ENCODE measurements at places on chromosomes 3 and 15. TPM values are rescaled to one million over a fixed set of nuclear protein-coding genes. Genes with fewer than 3 reads are reported as not detected.

- no peak for DNase-seq
Measured at GRCh38 chr3:135141672-135142071, 346.6 kb downstream of the EPHB1 start.

DNA sequence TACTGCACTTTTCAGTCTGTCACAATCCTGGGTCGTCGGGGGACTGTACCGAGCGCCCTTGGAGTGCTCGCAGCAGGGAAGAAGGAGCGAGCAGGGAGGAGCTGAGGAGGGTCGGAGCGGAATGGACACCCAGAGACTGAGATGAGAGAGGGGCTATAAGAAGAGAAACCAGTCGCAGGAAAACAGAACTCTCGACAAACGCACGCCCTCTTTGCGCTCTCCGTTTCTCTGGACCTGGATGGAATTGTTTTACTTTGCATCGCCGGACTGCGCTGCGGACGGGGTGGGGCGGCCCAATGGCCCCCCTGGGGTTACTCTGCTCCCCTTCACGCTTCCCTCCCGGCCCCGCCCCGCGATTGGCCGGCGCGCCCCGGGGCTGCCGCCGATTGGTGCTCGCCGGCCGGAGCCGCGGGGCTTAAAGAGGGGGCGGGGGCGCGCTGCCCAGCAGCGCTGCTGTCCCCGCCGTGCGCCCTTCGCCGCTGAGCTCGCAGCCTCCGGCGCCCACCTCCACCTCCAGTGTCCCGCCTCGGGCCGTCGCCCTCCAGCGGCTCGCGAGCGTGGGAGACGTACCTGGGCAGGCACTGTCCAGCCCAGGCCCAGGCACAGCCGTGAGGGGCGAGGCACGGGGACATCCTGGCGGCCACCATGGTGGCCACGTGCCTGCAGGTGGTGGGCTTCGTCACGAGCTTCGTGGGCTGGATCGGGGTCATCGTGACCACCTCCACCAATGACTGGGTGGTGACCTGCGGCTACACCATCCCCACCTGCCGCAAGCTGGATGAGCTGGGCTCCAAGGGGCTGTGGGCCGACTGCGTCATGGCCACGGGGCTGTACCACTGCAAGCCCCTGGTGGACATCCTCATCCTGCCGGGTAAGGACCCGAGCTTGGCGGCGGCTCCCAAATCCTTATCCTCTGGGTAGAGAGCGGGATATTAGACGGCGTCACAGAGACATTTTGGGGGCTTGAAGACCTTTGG is at the start of gene CLDN11:
CLDN11 (plus strand) TSS at position 447 of the 977 bp plus-strand sequence; CDS start at position 646, 199 bp downstream.
- DNase-seq: no peak

DNA sequence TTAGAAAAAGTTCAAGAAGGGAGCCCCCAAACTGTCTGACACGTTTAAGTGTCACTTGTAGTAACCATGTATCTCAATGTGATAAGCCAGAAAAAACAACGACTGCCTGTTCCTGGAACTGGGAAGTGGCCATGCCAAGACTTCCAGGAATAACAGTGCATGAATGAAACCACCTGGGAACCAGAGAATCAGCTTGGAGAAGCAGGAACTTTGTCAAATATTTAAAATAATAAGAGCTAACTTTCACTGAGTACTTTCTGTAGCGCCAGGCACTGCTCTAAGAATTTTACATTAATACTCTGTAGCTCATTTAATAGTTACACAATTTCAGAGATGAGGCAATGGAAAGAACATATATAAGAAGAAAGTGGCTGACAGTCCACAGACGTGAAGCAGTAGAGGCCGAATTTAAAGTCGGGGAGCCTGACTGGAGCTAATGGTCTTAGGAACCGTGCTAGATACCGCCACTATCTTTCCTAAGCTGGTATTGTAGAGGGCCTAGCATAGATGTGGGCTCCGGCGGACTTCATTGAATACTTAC is 876 bp downstream of the PLSCR1 start:
- peak; percentile 29 for DNase-seq

DNA sequence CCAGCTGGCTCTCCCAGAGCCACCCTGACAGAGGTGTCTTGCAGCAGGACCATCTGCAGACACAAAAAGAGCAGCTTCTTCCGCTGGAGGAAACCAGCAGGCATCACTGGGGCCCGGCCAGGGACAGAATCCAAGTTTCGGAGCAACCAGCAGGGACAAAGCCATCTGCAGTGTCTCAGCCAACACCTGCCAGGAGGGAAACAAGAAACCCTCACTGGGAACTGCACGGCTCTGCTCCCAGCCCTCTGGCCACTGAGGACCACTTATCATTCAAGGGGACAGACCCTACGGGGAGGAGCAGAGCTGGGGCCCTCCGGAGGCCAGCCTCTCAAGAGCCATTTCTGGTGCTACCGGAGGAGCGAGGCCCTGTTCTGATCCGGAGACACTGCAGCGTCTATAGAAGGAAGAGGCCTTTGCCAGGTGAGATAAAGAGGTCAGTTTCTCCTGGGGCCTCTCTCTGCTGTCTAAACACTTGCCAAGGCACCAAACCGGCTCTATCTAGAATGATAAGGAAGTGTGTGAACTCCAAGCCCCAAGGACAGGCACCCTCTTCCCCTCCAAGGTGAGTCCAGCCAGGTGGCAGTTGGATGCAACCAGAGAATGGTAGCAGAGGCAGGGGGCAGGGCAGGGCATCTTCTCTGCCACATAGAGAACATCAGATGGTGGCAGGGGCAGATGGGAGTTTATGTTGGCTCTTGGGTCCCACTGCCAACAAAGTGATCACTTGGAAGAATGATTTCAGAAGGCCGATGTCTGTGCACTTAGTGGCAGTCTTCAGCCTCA is 89.0 kb downstream of the CHSY1 start:
- DNase-seq: no peak

GRCh38 chr3:50695031-50695430 is 20.3 kb downstream of the DOCK3 start:
- DNase-seq: no peak

Gene ALDH1L1
- total RNA-seq: not detected
